ENCODE measurements at places on chromosomes 12 and 14.

- DNase-seq, result peak; percentile 11
These were observed 93.8 kb upstream of the MON2 start for GRCh38 chr12:62372825-62373224.

- no peak for DNase-seq
These were observed 18.9 kb downstream of the MNAT1 start for GRCh38 chr14:60753264-60754119.

GRCh38 chr12:51726931-51727330, 121.6 kb downstream of the FIGNL2 start:
- peak; percentile 3 for DNase-seq

- DNase-seq, result no peak
These were observed 7.2 kb downstream of the CPNE8 start for GRCh38 chr12:38898001-38898684.

GRCh38 chr12:131390412-131391334, 320.2 kb upstream of the SFSWAP start:
- peak; percentile 36 for DNase-seq

DNA sequence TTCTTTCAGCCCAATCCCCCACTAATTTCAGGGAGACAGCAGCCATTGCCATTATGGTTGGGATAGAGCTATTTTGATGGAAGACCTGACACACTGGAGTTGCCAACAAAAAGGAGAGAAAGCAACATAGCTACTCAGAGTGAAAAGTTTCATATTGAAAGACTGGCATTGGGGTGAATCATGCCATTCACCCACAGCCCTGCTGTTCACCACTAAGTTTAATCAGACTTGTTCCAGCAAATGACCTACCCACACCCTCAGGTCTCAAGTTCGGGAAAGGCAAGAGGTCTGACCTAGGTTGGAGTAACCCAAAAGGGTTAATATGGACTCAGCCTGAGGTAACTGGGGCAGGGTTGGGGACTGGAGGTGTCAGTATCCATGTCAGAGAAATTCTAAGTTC, 169.2 kb downstream of the PAWR start:
- DNase-seq, result no peak

- no peak for DNase-seq
These were observed 1.9 kb upstream of the TSPAN9 start for GRCh38 chr12:3075315-3075714.

DNA sequence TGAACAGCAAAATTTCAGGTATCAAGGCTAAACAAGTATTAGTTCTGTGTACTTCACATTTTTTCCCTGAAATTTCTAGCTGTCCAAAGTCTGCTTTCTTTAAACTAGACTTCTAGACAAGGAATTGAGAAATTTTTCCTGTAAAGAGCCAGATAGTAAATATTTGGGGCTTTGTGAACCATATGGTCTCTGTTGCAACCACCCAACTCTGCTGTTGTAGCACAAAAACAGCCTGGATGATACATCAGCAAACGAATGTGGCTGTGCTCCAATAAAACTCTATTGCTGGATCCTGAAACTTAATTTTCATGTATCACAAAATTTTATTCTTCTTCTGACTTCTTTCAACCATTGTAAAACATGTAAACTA, 96.0 kb upstream of the SLC38A4 start:
- DNase-seq, result peak; percentile 82

- no peak for DNase-seq
These were observed 178.1 kb downstream of the ETNK1 start for GRCh38 chr12:22802883-22803630.

- peak; percentile 41 for DNase-seq
These were observed 581.1 kb upstream of the MGAT4C start for GRCh38 chr12:86837246-86837645.

Data from muscle of leg (tissue), 16 donors.